ENCODE measurements at places on chromosomes 13 and 19.
A peak's percentile ranks its signal among the peaks of the same experiment; 100 is the strongest.

DNA sequence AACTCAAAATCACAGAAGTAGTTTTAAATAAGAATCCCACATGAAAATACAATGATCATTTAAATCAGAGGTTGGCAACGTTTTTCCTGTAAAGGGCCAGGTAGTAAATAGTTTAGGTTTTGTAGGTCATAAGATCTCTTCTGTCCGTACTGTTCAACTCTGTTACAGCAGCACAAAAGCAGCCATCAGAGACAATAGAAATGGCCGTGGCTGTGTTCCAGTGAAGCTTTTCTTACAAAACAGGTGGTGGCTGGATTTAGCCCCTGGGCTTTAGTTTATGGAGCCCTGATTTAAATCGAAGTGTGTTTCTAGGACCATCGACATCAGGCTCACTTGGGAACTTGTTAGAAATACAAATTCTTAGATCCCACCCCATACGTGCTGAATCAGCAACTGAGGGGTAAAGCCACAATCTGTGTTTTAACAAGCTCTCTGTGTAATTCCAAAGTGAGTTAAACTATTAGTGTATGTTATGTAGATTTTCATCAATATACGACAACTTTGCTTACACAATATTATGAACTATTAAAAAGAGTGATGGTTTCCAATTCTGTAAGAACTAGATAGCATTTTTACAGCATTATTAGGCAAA is 54.8 kb upstream of the MIR17HG start:
- DNase-seq = peak; percentile 41

DNA sequence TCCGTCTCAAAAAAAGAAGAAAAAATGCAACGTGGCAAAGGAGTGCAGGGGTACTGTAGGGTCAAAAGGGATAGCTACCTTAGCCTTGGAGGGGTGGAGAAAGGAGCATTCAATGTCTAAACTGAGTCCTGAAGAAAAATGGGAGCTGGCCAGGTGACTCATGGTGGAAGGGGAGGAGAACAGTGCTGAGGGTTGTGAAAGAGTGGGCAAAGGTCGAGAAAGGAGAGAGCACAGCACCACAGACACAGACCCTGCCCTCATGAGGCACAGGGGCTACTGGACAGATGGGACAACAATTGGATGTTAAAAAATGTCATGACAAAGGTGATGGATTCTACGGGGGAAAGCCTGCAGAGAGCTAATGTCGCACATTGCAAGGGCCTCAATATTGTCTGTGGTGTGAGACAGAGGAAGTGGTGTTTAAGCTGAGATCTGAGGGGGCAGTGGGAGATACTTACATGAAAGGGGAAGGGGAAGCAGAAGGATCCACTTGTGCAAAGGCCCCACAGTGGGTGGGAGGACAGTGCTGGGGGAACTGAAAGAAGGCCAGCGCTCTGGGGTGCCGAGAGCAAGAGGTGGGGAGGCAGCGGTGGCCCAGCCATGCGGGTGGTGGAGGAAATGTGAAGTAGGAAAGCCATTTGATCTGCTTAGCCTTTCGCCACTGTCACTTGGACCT is 42.9 kb upstream of the URAD start:
- DNase-seq = no peak

GRCh38 chr13:33139780-33140535 is 123.7 kb downstream of the KL start:
- no peak for DNase-seq

- DNase-seq = no peak
Measured at GRCh38 chr19:46862503-46862834, 1.7 kb downstream of the ARHGAP35 start.

- DNase-seq = no peak
Measured at GRCh38 chr13:46389457-46390451, 2.7 kb upstream of the RUBCNL start.

GRCh38 chr13:35028338-35028867 is 86.3 kb downstream of the NBEA start:
- DNase-seq = no peak

- DNase-seq = no peak
Measured at GRCh38 chr19:8607386-8607785, 3.1 kb downstream of the ADAMTS10 start.

GRCh38 chr13:38628554-38628953 is 58.3 kb upstream of the FREM2 start:
- no peak for DNase-seq

GRCh38 chr19:40778706-40779284 is 748 bp downstream of the RAB4B start:
- no peak for DNase-seq

- DNase-seq = no peak
Measured at GRCh38 chr19:3124630-3125029, 11.2 kb upstream of the GNA15 start.

- DNase-seq = no peak
Measured at GRCh38 chr13:87234981-87235380, 436.2 kb upstream of the SLITRK5 start.

GRCh38 chr19:31096062-31096830 is 253.0 kb downstream of the TSHZ3 start:
- no peak for DNase-seq

GRCh38 chr19:5805462-5806132 is 730 bp downstream of the NRTN start:
- peak; percentile 66 for DNase-seq

DNA sequence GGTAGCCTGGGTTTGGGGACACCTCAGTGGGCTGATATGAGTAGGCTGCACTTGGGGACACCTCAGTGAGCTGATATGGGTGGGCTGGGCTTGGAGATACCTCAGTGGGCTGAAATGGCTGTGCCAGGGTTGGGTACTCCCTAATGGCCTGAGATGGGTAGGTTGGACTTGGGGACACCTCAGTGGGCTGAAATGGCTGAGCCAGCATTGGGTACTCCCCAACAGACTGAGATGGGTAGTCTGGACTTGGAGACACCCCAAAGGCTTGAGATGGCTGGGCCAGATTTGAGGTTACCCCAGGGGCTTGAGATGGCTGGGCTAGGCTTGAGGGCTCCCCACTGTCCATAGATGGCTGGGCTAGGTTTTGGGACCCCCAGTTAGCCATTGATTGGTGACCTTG is 12.1 kb downstream of the IQCN start:
- no peak for DNase-seq

DNA sequence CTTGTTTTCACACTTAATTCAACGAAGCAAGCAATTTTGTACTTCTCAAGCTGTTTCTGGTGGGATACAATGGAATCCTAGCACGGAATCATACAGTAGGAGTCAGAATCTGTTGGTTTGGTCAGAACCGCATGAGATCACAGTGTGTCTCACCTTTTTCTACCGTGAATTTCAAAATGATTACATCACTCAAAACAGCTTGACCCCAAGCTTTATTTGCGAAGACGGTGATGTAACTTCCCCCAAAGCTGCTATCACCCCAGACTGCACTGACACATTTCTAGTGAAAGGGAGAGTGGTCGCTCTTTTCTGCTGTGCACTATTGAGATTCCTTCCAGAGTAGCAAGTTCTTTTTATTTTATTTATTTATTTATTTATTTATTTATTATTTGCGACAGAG is 9.6 kb downstream of the C19orf18 start:
- no peak for DNase-seq

DNA sequence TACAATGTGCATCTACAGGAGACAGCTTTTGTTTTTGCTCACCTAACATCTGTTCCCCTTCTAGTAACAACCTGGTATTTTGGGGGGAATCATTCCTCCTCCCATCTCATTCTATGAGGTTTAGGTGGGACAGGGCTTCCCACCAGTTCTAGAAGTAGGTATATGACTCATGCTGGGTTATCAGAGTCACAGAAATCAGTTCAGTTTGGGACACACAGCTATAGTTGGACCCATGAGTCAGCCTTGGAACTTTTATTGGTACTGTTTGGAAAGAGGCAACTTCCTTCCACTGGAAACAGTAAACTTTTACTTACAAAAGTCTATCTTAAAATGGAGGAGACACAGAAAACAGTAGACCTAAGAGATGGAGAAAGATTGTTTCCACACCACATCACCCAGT is 185.5 kb downstream of the DNAJC3 start:
- DNase-seq = no peak

- DNase-seq = no peak
Measured at GRCh38 chr13:101811284-101811839, 358.9 kb downstream of the ITGBL1 start.

GRCh38 chr19:18683958-18684641 is 620 bp downstream of the CRTC1 start:
- peak; percentile 40 for DNase-seq

DNA sequence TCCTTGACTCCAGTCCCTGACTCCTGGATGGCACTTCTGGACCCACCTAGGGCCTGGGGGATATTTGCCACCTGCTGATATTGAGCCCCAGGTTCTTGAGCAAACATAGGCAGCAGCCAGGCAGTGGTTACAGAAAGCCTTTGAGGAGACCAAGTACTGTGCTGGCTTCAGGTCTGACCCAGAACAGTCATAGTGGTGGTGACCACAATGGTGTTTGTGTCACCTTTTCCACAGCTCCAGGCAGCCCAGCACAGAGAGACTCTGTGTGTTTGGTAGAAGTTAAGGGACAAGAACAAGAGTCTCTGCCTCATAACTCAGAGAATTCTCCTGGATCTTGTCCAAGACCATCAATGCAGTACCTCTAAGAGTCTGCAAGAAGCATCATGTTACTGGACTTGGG is 14.6 kb upstream of the CLC start:
- DNase-seq = no peak

DNA sequence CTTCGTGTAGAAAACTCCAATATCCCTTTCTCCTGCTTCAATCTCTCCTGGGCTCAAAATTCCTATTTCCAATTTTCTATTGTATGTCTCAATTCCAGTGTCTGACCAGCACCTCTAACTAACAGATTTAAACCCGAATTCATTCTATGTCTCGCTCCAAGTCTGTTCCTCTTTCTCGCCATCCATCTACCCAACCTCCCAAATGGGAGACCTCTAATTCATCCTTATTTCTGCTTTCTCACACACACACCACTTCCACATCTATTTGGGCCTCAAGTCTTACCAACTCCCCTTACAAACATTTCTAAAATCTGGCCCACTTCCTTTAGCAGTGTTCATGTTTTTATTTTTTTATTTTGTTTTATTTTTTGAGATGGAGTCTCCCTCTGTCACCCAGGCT is 53.3 kb downstream of the MBD3L2B start:
- DNase-seq = no peak

- no peak for DNase-seq
Measured at GRCh38 chr13:41919741-41920487, 41.0 kb downstream of the VWA8 start.

- DNase-seq = no peak
Measured at GRCh38 chr19:49427855-49428546, 2.8 kb downstream of the GFY start.

DNA sequence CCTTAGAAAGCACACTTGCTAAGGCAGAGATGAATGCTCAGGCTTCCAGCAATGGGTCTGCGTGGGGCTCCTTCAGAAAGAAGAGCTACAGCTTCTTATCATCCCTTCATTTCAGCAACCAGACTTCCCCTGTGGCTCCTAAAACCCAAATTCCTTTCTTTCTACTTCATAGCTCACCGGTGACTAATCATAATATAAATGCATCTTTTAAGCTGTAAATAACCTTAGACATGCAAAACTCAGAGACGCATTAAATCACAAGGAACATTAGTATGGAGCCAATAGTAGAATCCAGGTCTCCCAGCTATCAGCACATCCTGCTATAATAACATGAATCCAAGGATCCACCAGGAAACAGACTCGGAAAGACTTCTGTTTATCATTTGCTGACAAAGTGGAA is 375.6 kb downstream of the COG6 start:
- no peak for DNase-seq

DNA sequence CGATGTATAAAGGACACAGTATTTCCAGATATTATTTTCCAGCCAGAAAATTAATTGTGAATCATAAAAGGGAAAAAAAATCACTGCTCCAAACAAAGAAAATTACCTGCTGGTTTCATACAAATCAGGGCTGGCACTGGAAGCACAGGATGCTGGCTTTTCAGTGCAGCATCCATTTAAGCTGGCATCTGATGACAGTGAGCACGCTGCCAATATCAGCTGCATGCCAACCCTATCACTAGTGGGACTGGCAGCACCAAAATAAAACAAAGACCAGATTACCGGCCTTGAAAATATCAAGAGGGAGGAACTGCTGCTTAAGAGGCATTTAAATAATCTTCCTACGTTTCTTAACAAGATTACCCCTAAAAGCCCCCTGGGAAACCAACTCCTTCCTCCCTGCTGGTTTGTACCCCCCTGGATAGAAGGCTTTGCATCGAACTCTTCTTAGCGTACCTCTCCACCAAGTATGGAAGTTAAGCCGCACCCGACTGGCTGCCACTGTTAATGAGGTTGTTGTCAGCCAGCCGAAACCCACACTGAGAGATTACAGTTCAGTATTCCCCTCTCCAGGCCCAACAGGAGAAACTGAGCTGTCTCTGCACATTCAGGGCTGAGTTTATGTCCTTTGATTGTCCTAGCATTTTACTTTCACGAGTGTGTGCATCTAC is 257.8 kb downstream of the EFNB2 start:
- DNase-seq = no peak

- peak; percentile 15 for DNase-seq
Measured at GRCh38 chr19:19420570-19421298, 15.3 kb downstream of the GATAD2A start.

GRCh38 chr19:41808663-41809566 is 12.5 kb downstream of the CEACAM3 start:
- no peak for DNase-seq

DNA sequence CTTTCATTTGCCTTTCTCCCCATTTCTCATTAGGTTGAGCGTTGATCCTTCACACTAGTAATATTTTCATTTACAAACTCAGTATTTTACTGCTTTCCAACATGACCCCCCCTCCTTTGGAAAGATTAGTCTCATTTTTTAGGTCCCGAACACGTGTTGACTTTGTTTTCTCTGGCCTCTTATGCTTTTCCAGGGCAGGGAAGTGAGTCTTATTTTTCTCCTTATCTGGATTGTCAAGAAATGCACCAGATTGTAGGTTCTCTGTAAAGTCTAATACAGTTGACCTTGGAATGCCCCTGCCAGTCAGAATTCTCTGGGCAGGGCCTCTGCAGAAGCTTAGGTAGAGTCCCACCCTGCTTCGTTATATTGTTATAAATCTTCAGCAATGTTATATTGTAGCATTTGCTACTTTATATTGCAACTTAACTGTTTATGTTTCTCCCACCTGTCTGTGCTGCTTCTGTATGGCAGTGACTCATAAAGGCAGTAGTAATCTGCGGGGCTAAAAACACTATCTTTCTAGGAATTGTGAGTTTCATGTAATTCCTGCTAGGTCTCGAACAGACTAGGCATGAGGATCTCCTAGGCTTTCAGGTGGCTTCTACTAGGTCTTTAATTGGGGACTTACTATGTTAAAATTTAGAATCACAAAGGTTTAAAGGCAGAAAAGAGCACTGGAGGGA is 2.0 kb downstream of the TDRD3 start:
- no peak for DNase-seq

- DNase-seq = no peak
Measured at GRCh38 chr13:51916962-51917361, 55.2 kb downstream of the CCDC70 start.
